Activated CD4-positive, alpha-beta T cell treated with anti-CD3 and anti-CD28 coated beads, Interleukin-2, amount 50 U/mL, for 24 hours (primary cell): ENCODE measurements at places on chromosomes 1 and 21.

DNA sequence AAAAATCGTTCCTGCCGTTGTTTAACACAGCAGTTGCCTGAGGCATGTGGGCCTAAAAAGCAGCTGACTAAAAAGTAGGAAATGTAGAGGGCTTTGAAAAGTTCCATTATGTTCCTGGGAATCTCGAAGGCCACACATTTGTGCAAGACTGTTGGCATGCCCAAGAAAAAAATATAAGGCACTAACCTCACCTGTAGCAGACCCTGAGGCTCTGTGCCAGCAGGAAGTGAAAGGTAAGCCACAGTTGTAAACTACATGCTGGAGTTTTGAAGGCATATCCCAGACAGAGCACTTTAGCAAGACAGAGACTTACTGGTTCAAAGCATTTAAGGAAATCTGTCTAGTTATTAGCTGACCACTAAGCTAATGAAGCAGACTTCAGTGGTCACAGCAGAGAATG, 52.7 kb downstream of the TRMT1L start:
- no peak for DNase-seq

- no peak for DNase-seq
Measured at GRCh38 chr1:82034812-82035211, 234.1 kb downstream of the ADGRL2 start.

GRCh38 chr1:248884632-248885295, 21.3 kb upstream of the PGBD2 start:
- DNase-seq, result no peak

GRCh38 chr1:212215910-212216309, 69.3 kb upstream of the PPP2R5A start:
- DNase-seq, result no peak

DNA sequence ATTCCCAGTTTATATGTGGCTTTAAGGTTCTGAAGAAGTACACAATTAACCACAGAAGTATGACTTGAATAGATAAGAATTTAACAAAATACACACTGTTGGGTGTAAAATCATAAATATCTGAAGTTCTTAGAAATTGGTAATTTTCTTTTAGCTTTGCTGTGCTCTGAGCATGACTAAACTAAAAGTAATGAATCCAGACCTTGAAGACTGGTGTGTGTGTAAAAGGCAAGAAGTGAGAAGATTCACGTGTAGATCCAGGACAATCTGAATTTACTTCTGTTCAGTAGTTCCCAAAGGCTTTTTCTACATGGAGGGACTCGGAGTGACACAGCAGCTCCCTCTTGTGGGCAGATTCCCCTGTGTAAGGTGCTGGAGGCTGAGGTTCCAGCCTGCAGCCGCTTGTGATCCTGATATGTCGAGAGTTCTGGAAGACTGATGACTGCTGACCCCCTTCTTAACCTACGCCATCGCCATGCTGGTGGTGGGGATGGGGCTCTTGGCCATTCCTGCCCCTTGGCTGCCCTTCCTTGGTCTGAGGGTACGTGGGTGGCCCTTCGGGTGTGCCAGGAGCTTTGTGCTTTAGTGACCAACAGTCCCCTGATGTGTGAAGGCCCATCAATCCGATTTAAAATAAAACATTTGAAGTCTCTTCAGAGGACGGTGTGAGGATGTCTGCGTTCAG, 62.7 kb downstream of the ADARB1 start:
- DNase-seq, result no peak

GRCh38 chr1:153001382-153001781, at the start of gene SPRR3:
SPRR3 (plus strand) TSS chr1:153001749; CDS start chr1:153003021, 1,272 bp downstream.
- no peak for DNase-seq
